Non-pigmented ciliary epithelial cell (primary cell): ENCODE measurements at places on chromosomes 5 and 9.

DNA sequence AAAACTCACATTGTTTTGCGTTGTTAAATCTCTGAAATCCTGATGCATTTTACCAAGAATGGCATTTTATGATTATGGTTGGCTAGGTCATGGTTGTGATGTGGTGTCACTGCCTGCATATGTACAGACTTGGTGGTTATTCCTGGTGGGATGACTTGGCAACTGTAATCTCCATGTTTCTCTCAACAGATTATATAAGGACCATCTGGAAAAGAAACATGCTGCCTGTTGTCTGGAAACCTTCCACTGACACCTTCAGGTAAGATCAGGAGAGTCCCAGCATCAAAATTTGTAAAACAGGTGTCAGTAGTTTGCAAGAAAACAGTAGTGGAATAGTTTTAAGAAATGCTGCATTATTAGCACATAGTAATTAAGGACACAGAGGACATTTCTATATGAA, 3.0 kb upstream of the ACER2 start:
- DNase-seq = no peak

- peak; percentile 80 for DNase-seq
Observed at GRCh38 chr9:130962418-130963316, 23.6 kb upstream of the FIBCD1 start.

- DNase-seq = no peak
Observed at GRCh38 chr9:114011313-114011712, 66.8 kb downstream of the AMBP start.

GRCh38 chr5:172729588-172729987, 41.4 kb downstream of the DUSP1 start:
- no peak for DNase-seq

DNA sequence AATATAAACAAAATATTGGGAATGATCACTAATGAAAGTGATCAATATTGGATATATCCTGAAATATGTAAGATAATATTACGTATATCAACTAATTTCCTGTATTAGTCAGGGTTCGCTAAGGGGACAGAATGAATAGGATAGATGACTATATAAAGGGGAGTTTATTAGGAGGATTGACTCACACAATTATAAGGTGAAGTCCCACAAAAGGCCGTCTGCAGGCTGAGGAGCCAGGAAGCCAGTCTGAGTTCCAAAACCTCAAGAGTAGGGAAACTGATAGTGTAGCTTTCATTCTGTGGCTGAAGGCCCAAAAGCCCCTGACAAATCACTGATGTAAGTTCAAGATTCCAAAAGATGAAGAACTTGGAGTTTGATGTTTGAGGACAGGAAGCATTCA, 561.1 kb downstream of the PRDM9 start:
- DNase-seq = no peak

GRCh38 chr5:153551537-153552079, 61.1 kb downstream of the GRIA1 start:
- DNase-seq = peak; percentile 93

DNA sequence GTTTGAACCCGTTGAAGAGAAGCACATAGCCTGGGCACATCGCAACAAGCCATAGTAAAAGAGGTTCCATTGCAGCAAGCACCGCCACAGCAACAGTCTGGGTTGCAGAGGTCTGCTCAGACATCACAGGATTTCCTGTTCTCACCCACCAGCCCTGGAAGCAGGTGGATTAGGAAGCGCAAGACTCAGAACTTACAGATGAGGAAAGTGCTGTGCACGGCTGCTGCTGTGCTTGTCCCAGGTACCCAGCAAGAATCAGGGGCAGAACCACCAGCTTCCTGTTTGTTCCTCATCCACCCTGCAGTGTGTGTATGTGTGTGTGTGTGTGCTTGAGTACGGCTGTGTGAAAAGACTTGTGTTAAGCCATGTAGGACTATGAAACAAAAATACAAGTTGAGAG, 124.7 kb upstream of the IRX2 start:
- no peak for DNase-seq

- DNase-seq = no peak
Observed at GRCh38 chr5:143641549-143642355, 170.2 kb upstream of the HMHB1 start.

- DNase-seq = no peak
Observed at GRCh38 chr9:133341369-133342068, 5.5 kb upstream of the SURF6 start.

GRCh38 chr5:138515556-138516245, 27.3 kb downstream of the ETF1 start:
- no peak for DNase-seq

GRCh38 chr9:71263451-71263850, 142.0 kb upstream of the TRPM3 start:
- no peak for DNase-seq

GRCh38 chr5:53355316-53355715, 125.1 kb upstream of the FST start:
- DNase-seq = no peak

GRCh38 chr9:116383936-116384335, 230.3 kb downstream of the PAPPA start:
- peak; percentile 9 for DNase-seq

GRCh38 chr5:83662558-83662957, 58.1 kb downstream of the HAPLN1 start:
- no peak for DNase-seq
